Central memory CD4-positive, alpha-beta T cell (primary cell): ENCODE measurements at places on chromosomes 11 and 22.

DNA sequence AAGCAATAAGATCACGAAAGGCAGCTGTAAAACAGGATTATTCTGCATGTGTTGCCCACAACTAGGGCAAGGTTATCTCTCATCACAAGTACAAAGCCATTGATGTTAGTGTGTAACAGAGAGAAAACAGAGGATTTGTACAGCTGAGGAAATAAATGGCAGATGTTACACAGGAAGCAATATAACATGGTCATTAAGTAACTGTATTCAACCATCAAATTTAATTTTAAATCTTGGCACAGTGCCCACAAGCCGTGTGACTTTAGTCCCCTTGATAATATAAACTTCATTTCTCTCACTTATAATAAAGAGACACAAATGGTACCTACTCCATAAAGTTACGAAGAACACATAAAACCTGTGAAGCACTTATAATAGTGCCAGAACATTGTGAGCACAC is 17.3 kb downstream of the OR51E2 start:
- no peak for DNase-seq

GRCh38 chr11:120318906-120319305 is 6.2 kb upstream of the TLCD5 start:
- no peak for DNase-seq

DNA sequence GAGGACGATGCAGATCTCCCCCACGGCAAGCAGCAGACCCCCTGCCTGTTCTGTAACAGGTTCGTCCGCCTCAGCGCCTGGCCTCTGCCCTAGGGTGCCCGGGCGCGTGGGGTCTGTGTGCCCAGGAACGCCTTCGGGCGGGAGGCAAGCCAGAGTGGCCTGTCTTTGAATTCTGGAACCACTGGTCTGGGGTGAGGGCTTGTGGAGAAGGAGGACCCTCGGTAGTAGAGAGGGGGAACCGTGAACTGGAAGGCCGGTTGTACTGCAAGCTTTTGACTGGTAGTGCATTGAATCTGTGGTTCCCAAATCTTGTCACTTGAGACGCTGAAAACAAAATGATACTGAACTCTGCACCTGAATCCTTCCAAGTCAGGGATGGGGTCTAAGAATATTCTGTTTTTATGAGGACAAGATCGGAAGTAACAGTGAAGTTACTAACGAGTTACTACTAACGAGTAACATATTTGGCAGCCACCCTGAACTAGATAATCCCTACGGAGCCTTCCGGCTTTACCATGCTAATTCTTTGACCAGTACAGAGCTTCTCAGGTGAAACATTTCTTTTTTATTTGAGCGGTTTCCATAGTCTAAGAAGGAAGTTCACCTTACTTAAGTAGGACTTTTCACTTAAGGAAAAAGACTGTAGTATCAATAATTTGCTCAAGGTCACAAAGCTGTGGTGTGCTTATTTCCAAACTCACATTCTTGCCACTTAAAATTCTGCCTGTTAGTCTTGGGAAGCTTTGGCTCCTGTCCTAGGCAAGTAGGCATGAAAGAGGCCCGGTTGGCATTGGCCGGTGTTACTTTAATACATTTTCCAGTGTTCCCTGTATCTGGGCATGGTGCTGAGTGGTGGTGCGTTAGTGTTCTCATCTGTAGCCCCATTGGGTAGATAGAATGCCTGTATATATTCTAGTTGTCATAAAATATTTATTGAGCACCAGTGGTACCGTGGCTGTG is 860 bp downstream of the PRMT3 start:
- DNase-seq: no peak

- DNase-seq: no peak
Observed at GRCh38 chr11:120173807-120174206, 35.9 kb upstream of the TRIM29 start.

GRCh38 chr11:28715726-28716125 is 607.5 kb downstream of the METTL15 start:
- DNase-seq: no peak

- no peak for DNase-seq
Observed at GRCh38 chr22:44581096-44581435, 83.0 kb upstream of the RTL6 start.

DNA sequence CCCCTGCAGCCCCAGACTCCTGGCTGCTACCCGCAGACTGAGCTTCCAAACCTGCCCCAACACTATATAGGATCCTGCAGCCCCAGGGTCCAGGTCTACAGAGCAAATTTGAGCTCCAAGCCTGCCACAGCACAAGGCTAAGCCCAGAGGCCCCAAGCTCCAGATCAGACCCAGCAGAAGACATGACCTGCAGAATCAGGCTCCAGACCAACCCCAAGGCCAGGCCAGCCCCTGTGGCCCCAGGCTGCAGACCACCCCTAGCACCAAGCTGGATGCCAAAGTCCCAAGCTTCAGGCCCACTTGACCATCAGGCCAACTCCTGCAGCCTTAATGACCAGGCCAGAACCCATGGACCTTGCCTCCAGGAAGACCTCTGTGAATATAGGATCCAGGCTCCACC is 145.3 kb downstream of the DLG2 start:
- no peak for DNase-seq

DNA sequence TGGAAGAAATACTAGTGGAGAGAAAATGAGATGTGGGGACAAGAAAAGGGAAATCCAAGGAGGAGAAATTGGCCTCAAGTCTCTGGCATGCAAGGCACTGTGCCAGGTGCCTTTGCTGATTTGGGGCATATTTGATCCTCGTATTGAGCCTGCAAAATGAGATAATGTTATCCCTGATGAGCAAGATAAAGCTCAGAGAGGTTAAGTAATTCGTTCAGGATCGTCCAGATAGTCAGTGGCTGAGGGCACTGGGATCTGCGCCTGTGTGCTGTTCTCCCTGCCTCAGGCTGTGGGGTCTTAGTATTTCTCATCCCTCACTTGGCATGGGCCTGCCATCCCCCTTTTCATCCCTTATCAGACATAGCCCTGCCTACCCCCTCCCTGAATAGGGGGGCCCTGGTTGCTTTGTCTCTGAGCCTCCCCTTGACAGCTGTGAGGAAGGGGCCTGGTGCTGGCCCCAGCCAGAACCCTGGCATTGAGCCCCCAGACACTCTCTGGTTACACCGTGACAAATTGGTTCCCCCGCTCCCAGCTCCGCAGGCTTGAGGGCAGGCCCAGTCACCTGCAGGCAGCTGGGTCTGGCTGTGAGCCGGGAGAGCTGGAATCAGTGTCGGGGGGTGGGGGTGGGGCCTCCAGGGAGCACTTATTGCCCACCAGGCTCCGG is 85.7 kb downstream of the NECTIN1 start:
- DNase-seq: no peak

DNA sequence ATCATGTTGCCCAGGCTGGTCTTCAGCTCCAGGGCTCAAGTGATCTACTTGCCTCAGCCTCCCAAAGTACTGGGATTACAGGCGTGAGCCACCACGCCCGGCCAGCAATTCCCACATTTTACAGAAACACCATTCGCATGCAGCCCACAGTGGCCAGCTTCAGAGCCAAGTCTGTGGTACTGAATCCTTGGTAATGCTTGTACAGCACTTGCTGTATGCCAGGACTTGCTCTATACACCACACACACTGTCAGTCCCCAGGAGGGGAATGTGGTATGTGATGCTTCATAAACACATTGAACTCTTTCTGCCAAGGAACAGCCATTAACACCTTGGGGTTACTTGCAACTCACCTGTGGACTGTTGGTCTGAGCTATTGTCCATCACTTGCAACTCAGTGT is 119.4 kb downstream of the MED15 start:
- DNase-seq: no peak

GRCh38 chr22:46596032-46596441 is 24.1 kb upstream of the GRAMD4 start:
- no peak for DNase-seq

DNA sequence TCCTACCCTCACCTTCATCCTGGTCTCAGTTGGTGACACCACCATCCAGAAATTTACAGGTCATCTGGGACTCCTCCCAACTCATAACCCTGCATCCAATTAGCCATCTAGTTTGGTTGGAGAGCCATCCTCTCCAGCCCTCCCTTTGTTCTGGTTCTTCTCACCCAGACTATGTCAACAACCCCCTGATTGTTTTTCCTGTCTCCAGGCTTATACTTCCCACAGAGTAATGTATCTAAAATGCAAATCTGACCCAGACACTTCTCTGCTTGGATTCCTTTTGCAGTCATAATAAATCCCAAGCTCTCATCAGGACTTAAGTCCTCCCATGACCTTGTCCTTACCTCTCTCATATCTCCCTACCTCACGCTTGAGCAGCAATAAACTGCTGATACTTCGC is 3.0 kb downstream of the TTC12 start:
- DNase-seq: no peak

GRCh38 chr22:39942439-39943230 is 17.6 kb upstream of the TMA7B start:
- DNase-seq: no peak

DNA sequence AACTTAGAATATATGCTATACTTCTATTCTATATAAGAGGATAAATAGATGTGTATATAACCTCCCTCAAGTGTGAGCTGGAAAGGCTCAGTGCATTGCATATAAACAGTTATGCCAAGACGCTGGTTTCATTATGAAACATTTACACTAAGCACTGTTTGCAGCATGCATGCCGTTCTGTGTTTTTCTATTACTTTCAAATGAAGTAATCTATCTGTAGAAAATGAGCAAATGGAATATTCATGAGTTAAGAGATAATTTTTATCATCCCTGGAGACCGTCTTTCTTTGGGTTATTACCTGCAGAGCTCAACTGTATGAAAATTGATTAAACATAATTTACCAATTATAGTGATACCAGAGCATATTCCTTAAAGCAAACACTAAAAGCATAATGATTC is 925.7 kb upstream of the CCDC90B start:
- DNase-seq: no peak

GRCh38 chr11:11095831-11096723 is 238.2 kb upstream of the ZBED5 start:
- no peak for DNase-seq

DNA sequence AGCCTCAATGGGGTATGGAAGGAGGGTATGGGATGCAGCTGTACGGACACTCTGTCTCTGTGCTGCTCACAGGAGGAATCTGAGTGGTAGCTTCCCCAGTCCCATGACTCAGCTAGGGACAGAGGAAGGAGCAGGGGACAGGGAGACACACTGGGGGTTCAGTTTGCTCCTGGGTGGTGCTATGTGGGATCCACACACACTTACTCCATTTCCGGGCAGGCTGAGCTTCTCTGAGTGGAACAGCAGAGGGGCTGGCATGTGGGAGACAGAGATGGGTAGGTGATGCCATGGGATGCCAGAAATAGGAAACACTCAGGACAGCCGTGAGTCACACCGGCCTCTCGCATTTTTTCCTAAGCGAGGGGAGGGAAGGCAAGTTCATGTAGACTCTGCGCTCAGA is 59.2 kb upstream of the KIRREL3 start:
- DNase-seq: no peak

DNA sequence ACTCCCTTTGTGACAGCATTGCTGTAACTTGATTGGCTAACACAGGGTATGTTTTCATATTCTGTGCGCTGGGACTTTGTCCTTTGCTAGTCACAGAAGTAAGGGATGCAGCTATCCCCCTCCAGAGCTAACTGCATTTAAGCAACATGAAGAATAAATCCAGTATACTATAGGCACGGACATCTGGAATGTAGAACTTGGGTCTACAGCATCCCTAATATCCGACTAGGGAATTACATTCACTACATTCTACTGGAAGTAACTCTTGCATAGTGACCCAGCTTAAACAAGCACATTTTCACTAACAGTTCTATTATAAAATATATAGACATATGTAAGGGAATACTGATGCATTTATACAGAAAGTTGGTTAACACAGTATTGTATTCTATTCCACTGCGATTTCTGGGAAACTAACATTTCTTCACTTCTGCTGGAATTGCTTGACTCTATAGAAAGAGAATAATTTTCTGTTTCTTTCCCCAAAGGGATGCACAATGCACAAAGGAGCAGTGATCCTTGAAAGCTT is 13.1 kb downstream of the VSIG10L2 start:
- no peak for DNase-seq

DNA sequence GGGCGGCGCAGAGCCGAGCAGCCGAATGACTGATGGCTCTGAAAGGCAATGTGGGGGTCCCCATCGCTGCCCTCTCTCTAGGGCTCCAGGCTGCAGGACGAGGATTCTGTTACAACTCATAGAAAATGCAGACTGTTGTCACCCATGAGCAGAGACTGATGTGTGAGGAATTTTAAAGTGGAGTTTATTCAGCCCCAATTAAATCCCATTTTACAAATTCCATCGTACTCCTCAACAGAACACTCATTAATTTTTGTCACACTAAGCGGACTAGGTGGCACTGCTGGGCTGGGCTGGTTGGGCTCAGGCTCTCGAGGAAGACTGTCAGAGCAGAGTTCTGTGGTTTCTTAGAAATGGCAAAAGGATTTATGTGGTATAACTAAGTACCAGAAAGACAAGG is 102.6 kb upstream of the SPON1 start:
- DNase-seq: peak; percentile 35

GRCh38 chr11:116931206-116931953 is 94.0 kb upstream of the APOA1 start:
- peak; percentile 81 for DNase-seq

GRCh38 chr22:29214232-29214631 is 8.5 kb downstream of the EMID1 start:
- DNase-seq: no peak

GRCh38 chr11:73140213-73141030 is 1.7 kb downstream of the FCHSD2 start:
- DNase-seq: peak; percentile 3

DNA sequence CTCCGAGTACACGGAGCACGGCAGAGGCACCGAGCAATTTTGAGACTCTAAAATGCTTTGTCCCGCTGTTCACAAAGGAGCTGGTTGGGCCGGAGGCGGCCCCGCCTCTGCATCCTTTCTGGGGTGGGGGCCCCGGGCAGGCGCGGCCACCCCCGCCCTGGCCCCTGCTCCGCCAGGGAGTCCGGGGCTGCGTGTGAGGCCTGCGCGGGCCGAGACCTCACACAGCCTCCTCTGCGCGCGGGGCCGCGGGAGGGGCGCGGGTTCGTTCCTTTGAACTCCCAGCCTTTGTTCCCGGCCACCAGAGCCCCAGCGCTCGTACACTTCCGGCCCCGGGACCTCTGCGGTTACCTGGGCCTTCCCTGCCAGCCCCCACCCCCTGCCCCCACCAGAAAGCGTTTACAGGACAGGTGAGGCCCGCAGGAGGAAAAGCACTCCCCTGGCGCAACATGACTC is 1.6 kb downstream of the FGF19 start:
- no peak for DNase-seq

DNA sequence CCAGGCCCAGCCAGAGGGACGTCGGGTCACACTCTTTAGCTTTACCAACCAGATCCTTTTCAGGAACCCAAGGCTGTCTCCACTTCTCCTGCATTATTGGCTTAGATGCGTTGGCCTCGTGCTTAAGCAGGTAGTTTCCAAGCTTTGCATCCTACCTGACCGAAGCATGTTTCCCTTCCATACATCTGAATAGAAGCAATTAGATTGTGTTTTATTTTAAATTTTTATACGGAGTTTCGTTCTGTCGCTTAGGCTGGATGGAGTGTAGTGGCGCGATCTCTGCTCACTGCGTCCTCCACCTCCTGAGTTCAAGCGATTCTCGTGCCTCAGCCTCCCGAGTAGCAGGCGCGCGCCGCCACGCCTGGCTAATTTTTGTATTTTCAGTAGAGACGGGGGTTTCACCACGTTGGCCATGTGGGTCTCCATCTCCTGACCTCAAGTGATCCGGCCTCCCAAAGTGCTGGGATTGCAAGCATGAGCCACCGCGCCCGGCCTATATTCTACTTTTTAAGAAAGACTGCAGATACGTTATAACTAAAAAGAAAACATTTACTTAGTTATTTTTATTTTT is 677 bp downstream of the DYNC2H1 start:
- DNase-seq: no peak

GRCh38 chr22:44697423-44698141 is 4.4 kb upstream of the PRR5 start:
- peak; percentile 76 for DNase-seq

- no peak for DNase-seq
Observed at GRCh38 chr11:72642043-72642883, 32.0 kb downstream of the PDE2A start.
